ENCODE measurements at places on chromosomes 13 and 19.

- DNase-seq, result no peak
These were observed 106.5 kb upstream of the OXGR1 start for GRCh38 chr13:97100821-97101220.

GRCh38 chr13:100440751-100441425, 147.7 kb downstream of the GGACT start:
- DNase-seq, result no peak

DNA sequence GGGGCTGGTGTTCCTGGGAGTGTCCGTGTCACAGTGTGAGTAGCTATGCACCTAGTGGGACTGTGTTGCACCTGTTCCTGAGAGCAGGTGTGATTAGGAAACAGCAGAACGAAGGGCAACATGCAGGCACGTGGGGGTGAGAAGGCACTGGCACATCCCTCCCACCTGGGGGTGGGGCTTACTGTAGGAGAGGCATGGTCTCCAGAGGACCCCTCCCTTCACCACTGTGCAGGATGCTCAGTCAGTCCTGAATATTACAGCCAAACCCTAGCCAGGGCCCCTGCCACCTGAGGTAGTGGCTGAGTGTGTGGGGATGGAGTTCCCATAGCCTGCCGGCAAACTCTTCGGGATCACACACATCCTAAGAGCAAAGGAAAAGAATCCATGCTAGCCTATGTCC, 99.2 kb downstream of the ZDHHC20 start:
- no peak for DNase-seq

DNA sequence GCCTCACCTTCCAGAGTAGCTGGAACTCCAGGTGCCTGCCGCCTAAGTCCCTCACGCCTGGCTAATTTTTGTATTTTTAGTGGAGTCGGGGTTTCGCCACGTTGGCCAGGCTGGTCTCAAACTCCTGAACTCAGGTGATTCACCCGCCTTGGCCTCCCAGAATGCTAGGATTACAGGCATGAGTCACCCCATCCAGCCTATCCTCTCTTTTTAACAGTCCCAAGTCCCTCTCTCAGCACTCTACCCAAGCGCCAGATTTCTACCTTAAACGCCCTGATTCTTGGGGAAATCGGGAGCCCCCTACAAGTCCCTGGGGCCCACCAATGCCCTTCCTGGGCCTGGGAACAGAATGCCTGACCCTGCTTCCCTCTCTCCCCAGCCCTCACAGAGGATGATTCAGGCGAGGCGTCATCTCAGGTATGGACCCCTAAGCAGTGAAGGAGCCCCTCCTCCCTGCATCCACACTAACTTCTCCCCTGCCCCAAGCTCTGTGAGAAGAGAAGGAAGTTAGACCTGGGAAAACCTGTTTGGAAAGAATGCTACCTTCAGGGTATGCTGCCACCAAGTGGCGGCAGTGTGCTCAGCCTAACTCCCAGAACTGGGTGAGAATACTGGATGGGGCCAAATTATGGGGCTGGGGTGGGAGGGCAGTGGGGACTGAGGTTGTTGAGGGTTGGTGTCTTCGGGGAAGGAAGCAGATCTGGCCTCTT, 20.8 kb upstream of the EBI3 start:
- DNase-seq, result peak; percentile 53

DNA sequence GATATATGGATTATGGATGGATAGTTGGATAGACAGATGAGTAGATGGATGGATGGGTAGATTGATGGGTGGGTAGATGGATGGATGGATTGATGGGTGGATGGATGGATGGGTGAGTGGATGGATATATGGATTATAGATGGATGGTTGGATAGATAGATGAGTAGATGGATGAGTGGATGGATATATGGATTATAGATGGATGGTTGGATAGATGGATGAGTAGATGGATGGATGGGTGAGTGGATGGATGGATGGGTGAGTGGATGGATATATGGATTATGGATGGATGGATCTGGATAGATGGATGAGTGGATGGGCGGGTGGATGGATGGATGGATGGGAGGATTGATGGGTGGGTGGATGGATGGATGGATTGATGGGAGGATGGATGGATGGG, 36.4 kb upstream of the TNFAIP8L1 start:
- no peak for DNase-seq

- no peak for DNase-seq
These were observed 9.4 kb upstream of the ZNF426 start for GRCh38 chr19:9547870-9548269.

- no peak for DNase-seq
These were observed 49.1 kb downstream of the SAE1 start for GRCh38 chr19:47179653-47180310.

DNA sequence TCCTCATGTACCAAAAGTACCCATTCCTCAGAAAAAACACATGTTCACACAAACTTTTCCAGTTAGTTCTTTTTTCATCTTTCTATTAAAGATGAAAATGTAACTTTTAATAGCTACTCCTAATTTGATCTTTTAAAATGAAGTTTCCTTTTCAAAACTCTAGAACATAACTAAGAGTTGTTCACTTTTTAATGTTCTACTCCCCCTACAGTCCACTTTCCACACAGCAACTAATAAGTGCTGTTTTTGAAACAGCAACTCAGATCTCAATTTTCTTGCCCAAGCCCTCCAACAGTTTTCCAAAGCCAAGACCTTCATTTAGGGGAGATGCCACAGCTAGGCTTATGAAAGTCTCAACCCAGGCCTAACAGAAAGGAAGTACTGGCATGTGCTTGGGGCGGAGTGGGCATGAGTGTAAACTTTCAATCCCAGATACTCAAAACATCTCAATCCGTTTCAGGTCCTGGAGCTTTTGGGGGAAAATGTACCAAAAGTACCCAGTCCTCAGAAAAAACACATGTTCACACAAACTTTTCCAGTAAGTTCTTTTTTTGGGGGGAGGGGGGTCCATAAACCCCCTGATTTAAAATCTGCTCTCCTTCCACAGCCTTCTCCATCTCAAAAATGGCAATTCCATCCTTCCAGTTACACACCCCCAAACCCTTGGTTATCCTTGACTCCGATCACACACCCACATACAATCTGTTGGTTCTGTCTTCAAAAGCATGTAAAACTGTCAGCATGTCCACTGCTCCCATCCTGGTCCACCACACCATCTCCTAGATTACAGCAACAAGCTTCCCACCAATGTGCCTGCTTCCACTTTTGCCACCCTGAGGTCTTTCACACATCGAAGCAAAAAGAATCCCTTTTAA, 2.0 kb downstream of the FBL start:
- peak; percentile 55 for DNase-seq

DNA sequence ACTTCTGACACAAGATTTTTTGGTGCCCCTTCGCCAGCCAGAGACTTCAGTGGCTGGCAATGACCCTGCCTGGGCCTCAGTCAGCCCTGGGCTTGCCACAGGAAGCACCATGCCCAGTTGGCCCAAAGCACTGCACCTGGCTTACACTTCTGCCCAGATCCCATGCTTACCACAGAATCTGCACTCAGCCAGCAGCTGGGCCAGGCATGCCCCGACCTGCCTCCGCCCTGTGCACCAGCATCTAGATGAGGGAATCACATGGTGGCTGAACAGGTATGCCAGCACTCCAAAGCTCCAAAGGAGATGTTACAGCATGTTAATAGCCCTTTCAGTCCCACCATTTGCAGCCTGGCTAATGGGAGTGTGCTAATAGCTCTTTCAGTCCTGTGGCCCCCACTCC, 690.9 kb downstream of the SLITRK6 start:
- peak; percentile 59 for DNase-seq

DNA sequence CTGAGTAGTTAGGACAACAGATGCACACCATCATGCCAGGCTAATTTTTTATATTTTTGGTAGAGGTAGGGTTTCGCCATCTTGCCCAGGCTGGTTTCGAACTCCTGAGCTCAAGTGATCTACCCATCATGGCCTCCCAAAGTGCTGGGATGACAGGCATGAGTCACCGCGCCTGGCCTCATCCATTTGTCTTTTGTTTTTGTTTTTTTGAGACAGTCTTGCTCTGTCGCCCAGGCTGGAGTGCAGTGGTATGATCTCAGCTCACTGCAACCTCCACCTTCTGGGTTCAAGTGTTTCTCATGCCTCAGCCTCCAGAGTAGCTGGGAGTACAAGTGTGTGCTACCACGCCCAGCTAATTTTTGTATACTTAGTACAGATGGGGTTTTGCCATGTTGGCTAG, 57.0 kb downstream of the DNM2 start:
- DNase-seq, result no peak

GRCh38 chr19:13082192-13083007, 20.3 kb downstream of the LYL1 start:
- peak; percentile 64 for DNase-seq

GRCh38 chr13:22012686-22013085, 341.8 kb downstream of the FGF9 start:
- no peak for DNase-seq

- no peak for DNase-seq
These were observed 37.8 kb downstream of the SKA3 start for GRCh38 chr13:21138561-21138960.

- DNase-seq, result no peak
These were observed 68.0 kb upstream of the C1QTNF9B start for GRCh38 chr13:23965346-23965745.

DNA sequence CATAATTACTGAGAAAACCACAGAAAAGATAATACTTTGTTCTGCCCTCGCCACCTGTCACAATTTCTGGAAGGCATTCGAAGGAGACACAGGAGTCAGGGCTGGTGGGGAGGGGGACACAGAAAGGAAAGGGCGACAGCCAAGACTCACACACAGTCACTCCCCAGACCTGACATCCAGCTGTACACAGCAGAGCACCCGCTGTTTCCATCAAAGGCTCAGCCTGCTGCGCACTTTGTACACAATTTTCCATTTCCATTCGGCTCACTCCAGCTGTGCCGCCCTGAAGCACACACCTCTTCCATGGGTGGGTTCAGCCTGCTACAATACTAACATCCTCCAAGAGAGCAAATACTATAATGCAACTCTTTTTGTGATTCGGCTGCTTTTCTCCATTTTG, 38.0 kb downstream of the STK24 start:
- no peak for DNase-seq

DNA sequence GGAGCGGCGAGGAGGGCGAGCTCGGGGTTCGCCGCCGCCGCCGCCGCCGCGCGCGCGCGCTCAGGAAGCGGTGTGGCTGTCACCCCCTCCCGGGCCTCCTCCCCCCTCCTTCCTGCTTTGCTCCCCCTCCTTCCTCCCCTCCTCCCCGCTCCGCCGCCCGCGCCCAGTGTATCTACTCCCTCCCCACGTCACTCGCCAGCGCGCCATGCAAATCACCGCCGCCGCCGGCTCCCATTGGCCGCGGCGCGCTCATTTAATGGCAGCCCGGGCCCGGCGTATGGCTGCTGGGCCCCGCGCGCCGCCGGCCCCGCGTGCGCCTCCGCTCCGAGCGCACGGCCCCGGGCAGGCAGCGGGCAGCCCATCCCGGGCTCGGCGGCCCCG, 335 bp upstream of the SOX1 start:
- DNase-seq, result no peak

DNA sequence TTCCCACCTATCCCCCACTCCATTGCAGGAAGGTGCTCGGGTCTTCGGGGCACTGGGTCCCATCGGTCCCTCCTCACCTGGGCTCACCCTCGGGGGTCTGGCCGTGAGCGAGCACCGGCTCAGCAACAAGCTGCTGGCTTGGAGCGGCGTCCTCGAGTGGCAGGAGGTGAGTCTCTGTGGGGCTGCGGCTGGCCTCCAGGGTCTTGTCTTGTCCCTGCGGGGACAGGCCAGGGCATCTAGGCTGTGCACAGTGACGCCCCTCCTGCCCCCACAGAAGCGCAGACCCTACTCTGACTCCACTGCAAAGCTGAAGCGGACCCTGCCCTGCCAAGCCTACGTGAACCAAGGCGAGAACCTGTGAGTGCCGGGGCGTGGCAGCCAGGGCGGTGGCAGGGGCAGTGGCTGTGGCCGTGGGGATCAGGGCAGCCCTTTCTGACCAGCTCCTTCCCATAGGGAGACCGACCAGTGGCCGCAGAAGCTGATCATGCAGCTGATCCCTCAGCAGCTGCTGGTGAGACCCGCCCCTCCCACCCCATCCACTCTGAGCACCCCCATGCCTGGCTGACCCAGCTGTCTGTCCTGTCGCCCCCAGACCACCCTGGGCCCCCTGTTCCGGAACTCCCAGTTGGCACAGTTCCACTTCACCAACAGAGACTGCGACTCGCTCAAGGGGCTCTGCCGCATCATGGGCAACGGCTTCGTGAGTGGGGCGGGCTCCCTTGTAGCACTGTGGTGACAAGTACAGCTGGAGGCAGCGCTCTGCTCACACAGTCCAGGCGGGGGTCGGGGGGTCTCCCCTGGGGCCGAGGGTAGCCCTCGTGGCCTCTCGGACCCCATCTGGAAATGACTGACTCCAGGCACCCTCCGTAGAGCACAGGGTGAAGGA, 3.7 kb downstream of the PTOV1 start:
- no peak for DNase-seq

- DNase-seq, result no peak
These were observed 12.0 kb downstream of the ELF1 start for GRCh38 chr13:41006978-41007743.

GRCh38 chr19:6271721-6272410, 7.9 kb downstream of the MLLT1 start:
- DNase-seq, result peak; percentile 76

DNA sequence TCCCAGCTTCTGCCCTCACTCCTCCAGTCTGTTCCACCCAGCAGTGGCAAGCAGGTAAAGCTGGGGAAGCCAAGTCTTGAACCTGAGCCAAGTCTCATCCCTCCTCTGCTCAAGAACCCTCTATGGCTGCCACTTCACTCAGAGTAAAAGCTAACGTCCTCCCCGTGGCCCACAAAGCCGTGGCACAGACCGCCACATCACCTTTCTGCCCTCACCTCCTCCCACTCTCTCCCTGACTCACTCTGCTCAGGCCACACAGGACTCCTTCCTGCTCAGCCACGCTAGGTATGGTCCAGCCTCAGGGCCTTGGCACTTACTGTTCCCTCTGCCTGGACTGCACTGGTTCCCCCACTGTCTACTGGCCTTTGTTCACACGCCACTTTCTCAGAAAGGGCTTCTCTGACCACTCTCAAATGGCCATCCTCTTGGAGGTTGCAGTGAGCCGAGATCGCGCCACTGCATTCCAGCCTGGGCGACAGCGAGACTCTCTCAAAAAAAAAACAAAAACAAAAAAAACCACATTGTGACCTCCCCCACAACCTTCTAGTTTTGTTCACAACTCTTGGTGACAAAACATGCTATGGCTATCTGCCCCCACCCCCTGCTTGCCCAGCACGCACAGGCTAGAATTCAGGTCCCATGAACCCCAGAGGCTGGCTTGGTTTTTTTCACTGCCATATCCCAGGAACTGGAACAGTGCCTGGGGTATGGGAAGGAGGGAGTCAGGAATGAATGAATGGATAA, 15.8 kb downstream of the NDUFB7 start:
- DNase-seq, result no peak

DNA sequence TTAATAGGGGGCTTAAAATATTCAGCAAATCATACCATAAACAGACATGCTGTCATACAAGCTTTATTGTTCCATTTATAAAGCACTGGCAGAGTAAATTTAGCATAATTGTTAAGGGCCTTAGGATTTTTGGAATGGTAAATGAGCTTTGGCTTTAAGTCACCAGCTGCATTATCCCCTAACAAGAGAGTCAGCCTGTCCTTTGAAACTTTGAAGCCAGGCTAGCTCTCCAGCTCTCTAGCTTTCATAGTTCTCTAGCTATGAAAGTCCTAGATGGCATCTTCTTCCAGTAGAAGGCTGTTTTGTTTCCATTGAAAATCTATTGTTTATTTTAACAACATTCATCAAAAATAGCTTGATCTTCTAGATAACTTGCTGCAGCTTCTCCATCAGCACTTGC, 420.8 kb upstream of the GPC6 start:
- no peak for DNase-seq

- DNase-seq, result no peak
These were observed 94.3 kb downstream of the FAM216B start for GRCh38 chr13:42875475-42876269.

Data from SHP77 (cell line).